ENCODE measurements at places on chromosomes 16 and 17.

DNA sequence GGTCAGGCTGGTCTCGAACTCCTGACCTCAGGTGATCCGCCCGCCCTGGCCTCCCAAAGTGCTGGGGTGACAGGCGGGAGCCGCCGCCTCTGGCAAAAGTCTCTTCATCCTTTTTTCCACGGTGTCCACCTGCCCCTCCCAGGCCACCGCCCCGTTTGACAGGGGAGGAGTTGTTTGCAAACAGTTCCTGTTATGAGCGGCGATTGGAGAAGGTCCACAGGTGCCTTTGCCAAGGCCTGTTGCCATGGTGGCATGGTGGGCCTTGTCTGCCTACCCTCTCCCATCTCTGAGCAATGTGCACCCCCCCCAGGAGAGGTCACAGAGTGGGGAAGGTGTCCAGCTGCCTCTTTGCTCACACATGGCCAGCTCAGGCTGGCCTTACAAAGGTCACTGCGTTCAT is 16.0 kb upstream of the RAP1GAP2 start:
- DNase-seq = no peak

DNA sequence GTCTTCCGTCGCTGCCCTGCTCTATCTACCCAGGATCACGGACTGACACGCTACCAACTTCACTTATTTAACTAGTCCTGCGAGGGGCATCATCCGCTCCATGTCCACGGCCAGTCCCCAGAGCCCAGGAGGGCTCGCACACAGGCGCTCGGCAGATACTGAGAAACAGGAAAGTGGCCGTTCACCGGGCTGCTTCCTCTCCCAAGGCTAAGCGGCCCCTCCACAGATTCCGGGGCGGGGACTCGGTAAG is 388 bp downstream of the OXLD1 start:
- no peak for DNase-seq

- no peak for DNase-seq
Observed at GRCh38 chr17:34511265-34511664, 68.1 kb upstream of the TMEM132E start.

DNA sequence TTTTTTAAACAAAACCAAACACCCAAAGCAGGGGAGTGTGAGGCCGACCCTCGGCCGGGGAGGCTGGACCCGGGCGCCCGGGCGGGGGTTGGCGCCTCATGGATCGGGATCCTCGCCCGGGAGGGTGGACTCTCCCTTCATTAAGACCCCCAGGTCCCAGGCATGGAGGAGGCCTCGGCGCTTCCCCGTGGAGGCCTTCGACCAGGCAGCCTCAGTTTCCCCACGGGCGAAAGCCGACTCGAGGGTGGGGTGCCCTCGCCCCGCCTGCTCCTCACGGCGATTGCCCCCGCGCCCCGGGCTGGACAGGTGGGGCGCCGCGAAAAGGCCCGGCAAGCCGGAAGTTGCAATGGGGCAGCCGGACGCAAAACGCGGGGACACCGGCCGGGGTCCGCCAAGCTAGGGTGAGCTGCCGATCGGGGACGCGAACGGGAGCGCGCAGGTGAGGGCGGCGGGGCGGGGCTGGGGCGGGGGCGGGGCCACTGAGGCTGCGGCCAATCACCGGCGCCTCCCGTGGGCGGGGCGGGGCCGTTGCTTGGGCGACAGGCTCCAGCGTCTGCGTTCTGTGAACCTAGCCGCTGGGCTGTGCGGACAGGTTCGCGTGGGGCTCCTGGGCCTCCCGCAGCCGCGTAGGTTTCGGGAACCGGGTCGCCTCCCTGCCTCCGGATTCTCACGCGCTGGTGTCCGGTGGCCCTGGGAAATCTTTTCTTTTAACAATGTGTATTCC is 6.0 kb upstream of the ZNF205 start:
- DNase-seq = peak; percentile 95

DNA sequence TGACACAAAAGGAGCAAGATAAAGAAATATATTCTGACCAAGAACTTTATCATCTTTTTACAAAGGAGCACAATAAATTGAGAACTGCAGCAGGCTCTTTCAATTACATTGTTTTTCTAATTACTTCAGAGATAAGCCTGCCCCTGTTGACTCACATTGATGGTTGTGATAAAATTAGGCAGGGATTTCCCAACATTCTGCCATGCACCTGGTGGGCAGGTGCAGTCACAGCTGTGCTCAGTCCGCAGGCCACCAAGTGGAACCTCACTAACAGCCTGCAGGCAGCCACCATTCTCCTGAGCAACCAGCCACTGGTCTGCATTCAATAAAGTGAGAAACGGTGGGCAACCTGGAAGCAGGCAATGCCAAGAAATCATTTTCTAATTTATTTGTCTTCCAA is 5.1 kb downstream of the FANCA start:
- no peak for DNase-seq

GRCh38 chr17:73042809-73043685 is 49.4 kb downstream of the SLC39A11 start:
- DNase-seq = no peak

GRCh38 chr17:1095090-1095852 is 84.5 kb downstream of the ABR start:
- DNase-seq = no peak

GRCh38 chr17:74768069-74768762 is 7.9 kb downstream of the NAT9 start:
- no peak for DNase-seq

- DNase-seq = no peak
Observed at GRCh38 chr16:73036074-73036826, 11.7 kb downstream of the ZFHX3 start.

- DNase-seq = no peak
Observed at GRCh38 chr17:28960256-28961061, 9.1 kb upstream of the PHF12 start.

DNA sequence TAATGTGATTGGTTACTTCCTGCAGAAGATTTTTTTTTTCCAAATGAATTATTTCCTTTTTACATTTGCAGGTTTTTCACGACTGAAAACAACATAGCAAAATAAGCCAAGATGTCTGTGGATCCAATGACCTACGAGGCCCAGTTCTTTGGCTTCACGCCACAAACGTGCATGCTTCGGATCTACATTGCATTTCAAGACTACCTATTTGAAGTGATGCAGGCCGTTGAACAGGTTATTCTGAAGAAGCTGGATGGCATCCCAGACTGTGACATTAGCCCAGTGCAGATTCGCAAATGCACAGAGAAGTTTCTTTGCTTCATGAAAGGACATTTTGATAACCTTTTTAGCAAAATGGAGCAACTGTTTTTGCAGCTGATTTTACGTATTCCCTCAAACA is 2.4 kb downstream of the MIS12 start:
- DNase-seq = no peak

DNA sequence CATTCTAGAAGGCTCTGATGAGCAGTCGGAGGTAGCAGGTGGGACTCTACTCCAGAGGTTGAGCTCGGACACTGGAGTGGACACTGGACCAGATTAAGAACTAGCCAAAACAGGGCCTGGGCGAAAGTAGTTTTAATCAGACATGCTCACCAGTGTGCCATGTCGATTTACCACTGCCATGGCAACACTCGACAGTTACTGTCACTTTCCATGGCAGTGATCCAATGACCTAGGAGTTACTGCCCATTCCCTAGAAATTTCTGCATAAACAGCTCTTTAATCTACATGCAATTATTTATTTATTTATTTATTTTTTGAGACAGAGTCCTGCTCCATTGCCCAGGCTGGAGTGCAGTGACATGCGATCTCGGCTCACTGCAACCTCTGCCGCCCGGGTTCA is 7.2 kb upstream of the METTL9 start:
- no peak for DNase-seq

DNA sequence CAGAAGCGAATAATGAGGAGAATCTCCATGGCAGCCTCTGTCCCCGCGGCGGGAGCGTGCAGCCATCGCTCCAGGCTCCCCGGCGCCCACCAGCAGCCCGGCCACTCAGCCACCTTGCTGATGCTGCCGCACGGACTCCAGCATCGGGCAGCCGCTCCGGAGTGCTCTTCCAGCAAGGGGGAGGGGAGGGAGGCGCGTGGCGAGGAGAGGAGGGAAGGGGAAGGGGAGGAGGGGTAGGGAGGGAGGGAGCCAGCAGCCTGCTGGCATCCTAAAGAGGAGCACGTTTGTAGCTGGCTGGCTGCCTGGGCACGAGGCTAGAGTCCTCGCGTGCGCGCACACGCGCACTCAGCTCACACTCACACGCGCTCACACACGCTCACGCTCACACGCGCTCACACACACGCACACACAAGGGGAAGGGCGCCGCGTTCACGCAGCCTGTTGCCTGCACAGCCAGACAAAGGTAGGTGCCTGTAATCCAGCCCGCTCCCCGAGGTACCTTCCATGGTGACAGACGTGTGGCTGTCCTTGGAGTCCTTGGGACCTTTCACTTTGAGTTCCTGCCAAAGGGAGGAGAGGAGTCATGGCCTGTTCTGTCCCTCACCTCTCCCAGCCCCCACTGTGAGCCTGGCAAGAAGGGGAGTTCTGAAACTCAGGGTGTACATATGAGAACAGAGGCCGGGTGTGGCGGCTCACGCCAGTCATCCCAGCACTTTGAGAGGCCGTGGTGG is 82.1 kb downstream of the TIMM22 start:
- no peak for DNase-seq

DNA sequence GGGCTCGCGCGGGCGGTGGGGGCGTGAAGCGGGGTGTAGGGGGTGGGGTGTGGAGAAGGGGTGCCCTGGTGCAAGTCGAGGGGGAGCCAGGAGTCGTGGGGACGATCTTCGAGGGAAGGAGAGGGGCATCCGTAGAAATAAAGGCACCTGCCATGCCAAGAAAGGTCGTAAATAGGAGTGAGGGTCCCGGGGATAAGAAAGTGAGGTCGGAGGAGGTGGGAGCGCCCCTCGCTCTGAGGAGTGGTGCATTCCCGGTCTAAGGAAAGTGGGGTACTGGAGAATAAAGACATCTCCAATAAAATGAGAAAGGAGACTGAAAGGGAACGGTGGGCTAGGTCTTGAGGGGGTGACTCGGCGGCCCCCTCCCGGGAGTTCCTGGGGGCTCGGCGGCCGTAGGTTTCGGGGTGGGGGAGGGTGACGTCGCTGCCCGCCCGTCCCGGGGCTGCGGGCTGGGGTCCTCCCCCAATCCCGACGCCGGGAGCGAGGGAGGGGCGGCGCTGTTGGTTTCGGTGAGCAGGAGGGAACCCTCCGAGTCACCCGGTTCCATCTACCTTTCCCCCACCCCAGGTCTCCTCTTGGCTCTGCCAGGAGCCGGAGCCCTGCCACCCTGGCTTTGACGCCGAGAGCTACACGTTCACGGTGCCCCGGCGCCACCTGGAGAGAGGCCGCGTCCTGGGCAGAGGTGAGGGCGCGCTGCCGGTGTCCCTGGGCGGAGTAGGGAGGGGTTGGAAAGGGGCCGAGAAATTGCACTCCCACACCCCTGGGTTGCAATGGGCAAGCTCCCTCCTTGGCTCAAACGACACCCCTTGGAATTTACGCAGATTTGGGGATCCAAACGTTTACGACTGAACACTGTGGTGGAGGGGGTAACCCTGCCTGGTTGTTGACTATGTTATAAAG is 888 bp downstream of the CDH1 start:
- DNase-seq = peak; percentile 45

DNA sequence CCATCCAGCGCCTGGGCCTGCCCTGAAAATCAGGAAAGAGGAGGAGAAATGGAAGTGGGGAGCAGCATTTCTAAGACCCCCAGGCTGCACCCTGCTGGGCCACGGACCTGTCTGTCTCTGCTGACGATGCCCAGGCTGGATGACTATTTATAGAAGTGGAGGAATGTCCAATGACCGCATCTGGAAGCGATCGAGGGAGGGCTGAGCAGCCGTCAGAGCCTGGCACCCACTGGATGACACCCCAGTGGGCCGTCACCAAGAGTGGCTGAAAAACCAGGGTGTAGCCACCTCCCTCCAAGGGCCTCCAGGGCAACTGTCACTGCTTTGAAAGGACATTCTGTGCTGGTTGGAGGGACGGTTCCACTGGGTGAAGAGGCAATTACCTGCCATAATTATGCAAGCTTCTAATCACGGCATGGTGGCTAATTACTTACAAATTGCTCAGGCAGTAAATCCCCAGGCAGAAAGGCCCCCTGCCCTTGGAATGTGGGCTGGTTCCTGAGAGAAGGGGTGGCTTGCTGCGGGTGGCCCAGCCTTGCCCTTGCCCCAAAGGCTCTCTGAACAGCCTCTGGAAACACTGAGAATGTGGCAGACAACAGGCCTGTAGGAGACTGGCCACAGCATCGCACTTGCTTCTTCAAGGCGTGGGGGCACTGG is 332.1 kb downstream of the C16orf95 start:
- no peak for DNase-seq

DNA sequence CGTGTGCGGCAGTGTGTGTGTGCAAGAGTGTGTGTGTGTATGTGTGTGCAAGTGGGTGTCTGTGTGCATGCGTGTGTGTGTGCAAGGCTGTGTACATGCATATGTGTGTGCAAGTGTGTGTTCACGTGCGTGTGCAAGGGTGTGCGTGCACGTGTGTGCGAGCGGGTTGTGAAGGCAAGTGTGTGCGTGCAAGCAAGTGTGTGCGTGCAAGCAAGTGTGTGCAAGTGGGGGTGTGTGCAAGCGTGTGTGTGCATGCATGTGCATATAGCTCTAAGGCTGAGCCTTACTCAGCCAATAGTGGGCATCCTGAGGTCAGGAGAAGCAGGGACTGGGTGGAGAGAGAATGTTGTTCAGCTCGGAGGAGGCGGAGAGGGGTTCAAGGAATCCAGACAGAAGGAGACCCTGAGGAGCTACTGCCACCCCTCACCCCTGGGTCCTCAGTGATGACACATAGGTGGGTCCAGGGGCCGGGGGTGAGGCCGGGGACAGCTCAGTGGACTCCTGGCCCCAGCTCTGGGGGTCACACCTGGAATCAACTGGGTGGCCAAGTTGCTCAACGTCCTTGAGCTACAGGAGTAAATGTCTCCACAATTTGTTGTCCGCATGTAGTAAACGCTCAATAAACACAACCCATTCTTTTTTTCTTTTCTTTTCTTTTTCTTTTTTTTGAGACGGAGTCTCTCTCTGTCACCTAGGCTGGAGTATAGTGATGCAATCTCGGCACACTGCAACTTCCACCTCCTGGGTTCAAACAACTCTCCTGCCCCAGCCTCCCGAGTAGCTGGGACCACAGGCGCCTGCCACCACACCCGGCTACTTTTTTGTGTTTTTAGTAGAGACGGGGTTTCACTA is 1.8 kb downstream of the PRR29 start:
- no peak for DNase-seq

DNA sequence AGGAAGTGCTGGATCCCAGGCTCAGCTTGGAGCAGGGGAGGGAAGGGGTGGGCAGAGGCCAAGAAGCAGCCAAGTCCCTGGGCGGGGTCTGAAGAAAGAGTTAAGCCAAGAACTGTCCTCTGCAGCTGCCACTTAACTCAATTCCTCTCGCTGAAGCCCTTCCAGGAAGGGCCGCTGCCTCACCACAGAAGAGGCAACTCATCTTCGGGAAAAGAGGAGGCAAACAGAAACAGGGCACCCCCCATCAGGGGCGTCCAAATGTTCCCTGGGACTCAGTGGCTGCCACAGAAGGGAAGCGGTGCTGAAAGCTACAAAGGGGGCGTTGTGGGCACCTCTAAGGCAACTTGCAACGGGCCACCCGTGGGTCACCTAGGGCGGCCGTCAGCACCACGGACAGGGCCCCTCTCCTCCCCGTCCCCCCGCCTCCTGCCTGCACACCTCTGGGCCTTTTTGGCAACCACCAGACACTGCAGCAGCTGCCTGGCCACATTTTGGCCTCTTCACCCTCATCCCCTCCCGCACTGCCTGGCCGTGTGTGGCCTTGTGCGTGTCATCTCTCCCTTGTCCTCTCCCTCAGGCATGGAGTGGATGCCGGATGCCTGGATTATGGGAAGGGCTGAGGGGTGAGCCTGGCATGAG is 2.5 kb downstream of the TLCD3B start:
- DNase-seq = no peak

GRCh38 chr17:63292421-63292820 is 153.7 kb downstream of the CYB561 start:
- DNase-seq = peak; percentile 51

Data from erythroblast (primary cell).